ENCODE measurements at places on chromosomes 12 and 14.
A peak's percentile ranks its signal among the peaks of the same experiment; 100 is the strongest.

GRCh38 chr12:116055895-116056607 lies 221.4 kb downstream of the MED13L start:
- DNase-seq: no peak

- DNase-seq: no peak
Measured at GRCh38 chr12:29320295-29321085, 60.5 kb downstream of the ERGIC2 start.

DNA sequence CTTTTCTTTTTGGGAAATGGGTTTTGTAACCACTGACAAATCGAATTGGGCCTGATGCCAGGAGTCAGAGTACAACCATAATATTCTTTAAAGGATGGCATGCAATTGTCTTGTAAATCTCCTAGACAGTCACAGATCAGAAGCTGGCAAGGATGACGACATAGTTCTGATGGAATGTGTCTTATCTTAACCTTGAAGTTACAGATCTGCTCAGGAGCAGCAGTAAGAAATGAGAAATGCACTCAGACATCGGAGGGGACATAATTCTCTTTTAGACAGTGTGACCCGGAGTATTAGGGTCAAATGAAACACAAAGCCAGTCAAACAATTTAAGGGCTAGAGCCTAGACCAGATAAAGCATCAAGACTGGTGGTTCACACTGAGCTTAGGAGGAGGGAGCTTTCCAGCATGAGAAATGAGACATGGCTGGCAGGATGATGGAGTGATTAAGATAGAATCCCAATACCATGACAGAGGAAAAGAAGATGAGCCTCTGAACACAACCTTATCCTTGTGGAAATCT lies 17.5 kb downstream of the CBX5 start:
- no peak for DNase-seq

- no peak for DNase-seq
Measured at GRCh38 chr14:63713058-63713457, 14.8 kb downstream of the SGPP1 start.

- DNase-seq: peak; percentile 50
Measured at GRCh38 chr12:6555018-6555691, 687 bp downstream of the IFFO1 start.

DNA sequence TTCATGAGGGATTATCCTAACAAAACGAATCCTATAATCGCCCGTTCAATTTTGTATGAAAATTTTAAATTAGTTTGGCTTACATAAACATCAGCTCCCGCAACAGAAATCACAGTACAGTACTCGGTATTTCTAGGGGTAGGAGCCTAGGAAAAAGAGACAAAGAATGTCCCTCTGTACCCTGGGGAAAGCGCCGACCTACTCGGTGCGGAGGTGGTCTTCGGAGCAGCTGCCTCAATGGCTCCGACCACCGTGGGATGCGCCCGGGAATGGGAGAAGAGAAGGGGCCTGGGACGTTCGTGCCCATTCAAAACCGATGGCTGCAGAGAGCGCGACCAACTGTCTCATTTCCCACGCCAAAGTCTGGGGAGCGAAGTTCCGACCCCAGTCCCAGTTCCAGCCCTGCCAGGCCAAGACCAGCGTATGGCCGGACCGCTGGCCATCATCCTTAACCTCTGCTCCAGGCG lies 618 bp downstream of the GNPNAT1 start:
- DNase-seq: no peak

GRCh38 chr12:59624732-59625460 lies 29.1 kb downstream of the SLC16A7 start:
- no peak for DNase-seq

DNA sequence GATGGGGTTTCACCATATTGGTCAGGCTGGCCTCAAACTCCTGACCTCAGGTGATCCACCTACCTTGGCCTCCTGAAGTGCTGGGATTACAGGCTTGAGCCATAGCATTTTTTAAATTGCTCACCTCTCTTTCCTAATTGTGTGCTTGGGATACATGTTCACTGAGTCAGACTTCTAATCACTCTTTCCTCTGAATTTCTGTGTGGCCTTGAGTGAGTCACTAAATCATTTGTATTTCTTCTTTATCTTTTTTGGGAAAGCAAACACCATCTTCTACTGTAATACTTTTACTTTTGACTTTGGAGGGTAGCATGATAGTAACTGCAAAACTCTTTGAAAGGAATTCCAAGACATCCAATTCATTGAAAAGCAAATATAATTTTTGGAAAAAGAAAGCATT lies 60.8 kb downstream of the FLRT2 start:
- DNase-seq: no peak

GRCh38 chr12:1916371-1917171 lies 1.9 kb downstream of the CACNA2D4 start:
- peak; percentile 26 for DNase-seq

DNA sequence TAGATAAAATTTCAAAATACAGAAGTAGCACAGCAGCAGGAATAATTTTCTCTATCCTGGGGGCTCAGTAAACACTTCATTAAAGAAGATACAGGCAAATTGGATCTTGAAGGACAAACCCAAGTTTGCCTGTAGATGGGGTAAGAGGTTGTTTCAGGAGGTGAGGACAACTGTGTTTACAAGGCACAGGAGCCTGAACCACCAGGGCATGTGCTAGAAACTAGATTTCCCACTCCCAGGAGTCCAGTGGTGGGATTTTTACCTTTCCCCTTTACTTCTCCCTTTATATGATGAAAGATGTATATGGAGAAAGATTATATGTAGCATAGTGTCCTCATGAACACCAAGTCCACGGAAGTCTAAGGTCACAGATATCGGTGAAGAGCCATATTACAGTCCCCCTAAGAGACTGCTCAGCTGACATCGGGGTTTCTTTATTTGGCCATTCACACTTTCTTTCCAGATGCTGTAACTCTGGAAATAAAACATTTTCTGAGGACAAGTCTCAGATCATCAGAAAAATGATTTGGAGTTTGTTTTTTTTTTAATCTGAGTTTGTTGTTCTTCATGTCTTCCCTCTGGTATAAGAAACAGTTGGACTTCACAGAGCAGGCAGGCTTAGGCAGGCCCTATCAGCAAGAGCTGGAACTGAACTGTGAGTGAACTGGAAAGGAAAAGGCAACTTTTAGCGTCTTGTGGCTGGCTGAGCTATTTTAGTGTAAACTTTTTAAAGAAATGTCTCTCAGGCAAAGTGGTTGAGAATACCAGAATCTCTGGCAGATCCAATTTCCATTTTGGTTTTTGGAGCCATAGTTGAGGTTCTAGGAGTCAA lies 8.0 kb upstream of the EVL start:
- peak; percentile 69 for DNase-seq

DNA sequence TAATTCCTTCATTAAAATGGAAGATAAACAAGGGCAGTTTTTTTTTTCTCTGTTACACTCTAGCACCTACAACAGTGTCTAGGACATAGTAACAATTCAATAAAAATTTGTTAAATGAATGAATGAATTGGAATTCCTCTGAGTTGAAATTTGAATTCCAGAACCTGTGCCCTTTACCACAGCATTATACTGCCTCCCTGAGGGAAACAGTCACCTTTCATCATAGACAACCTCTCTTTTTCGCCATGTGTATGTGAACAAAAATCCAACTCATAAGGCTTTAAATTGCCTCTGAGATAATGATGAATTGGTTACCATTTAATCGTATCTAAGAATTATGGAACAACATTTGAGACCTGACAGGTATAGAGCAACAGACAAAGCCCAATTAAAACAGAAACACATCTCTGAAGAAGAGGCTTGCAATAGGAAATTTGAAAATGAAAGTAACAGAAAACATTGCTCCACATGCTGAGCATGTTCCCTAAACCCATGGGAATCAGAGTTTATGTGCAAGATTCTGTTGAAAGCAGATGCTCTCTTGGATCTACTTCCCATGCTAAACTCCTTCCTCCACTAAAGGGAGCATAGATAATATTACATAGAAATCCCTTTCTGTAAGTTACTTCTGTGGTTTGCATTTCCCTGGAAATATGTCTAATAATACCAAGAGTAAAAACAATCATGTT lies 657.8 kb downstream of the GALC start:
- no peak for DNase-seq

GRCh38 chr12:14868916-14869506 lies 16.6 kb downstream of the MGP start:
- no peak for DNase-seq

DNA sequence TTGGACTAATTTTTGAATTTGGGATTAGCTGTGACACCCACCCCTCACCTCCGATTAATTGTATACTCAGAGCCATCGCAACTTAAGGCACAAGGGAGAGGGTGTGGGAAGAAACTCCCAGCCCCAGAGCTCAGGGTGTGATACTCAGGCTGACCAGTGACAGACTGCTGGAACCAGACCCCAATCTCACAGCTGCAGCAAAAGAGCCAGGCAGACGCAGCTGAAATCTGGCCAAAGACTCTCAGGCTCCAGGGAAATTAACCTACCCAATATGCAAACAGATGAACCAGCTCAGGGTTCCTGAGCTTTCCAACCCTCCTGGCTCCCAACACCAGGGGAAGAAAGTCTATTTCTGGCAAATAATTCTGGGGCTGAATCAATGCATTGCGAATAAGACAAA lies 30.5 kb downstream of the ANAPC7 start:
- no peak for DNase-seq

DNA sequence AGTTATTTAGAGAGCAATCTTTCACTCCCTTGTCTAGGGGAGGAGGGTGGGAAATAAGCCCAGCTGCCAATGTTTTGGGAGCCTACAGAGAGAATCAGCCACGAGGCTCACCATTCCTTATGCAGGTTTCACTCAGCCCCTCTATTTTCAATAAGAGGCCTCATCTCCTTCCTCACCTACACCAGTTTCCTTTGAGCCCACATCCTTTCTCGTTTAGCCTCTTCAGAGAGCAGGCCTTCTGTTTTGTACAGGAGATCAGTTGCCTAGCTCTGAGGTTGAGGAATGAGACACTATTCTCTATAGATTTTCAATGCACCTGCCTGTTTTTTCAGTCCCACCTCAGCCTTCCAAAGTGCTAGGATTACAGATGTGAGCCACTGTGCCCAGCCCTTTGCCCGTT lies 17.9 kb downstream of the SNAPC1 start:
- peak; percentile 12 for DNase-seq

DNA sequence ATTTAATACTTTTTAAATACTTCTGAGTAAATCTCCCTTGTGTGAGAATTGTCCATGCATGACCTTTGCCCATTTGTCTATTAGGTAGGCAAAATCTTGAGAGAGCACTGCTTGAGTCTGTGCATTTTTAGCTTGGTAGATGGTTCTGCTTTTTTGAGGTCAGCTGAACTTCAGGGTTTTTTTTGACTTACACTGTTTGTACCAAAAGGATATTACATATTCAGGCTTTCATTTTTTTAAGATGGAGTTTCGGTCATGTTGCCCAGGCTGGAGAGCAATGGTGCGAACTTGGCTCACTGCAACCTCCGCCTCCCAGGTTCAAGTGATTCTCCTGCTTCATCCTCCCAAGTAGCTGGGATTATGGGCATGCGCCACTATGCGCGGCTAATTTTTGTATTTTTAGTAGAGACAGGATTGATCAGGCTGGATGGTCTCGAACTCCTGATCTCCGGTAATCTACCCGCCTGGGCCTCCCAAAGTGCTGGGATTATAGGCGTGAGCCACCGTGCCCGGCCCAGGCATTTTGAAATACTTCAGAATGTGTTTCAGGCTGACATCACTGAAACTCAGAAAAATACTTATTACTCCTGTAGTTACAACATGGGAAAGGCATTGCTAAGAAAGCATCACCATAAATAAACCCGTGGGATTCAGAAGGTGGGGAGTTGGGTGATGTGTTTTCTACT lies 11.1 kb downstream of the RASSF3 start:
- peak; percentile 58 for DNase-seq

DNA sequence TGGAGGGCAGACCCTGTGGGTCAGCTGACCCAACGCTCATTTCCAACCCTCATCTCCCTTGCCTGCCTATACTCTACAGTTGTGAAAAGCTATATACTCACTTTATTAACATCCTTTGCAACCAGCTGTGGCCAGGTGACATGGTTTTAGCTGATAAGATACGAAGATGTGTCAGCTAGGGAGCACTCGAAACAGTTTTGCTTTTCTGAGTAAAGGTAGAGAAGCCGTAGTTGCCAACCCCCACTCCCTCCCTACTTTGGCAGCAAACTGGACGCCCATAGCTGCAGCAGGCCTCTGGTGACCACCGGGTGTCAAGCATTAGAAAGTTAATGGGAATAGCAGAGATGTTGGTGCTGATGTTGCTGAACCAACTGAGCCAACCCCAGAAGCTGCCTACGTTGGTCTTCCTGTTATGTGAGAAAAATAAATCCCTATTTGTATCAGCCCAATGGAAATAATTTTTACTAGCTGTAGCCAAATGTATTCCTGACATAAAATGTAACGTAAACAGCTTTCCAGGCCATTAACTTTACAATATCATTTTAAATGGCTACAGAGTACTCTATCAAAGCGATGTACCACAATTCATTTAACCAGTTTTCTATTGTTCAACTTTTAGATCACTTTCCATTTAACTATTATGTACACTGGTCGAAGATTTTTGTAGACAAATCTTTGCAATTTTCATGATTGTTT lies 98.5 kb upstream of the TMCC3 start:
- DNase-seq: no peak

- DNase-seq: no peak
Measured at GRCh38 chr12:13179211-13180074, 17.1 kb upstream of the EMP1 start.

GRCh38 chr14:68448252-68448902 lies 344.5 kb downstream of the ZFP36L1 start:
- DNase-seq: no peak

DNA sequence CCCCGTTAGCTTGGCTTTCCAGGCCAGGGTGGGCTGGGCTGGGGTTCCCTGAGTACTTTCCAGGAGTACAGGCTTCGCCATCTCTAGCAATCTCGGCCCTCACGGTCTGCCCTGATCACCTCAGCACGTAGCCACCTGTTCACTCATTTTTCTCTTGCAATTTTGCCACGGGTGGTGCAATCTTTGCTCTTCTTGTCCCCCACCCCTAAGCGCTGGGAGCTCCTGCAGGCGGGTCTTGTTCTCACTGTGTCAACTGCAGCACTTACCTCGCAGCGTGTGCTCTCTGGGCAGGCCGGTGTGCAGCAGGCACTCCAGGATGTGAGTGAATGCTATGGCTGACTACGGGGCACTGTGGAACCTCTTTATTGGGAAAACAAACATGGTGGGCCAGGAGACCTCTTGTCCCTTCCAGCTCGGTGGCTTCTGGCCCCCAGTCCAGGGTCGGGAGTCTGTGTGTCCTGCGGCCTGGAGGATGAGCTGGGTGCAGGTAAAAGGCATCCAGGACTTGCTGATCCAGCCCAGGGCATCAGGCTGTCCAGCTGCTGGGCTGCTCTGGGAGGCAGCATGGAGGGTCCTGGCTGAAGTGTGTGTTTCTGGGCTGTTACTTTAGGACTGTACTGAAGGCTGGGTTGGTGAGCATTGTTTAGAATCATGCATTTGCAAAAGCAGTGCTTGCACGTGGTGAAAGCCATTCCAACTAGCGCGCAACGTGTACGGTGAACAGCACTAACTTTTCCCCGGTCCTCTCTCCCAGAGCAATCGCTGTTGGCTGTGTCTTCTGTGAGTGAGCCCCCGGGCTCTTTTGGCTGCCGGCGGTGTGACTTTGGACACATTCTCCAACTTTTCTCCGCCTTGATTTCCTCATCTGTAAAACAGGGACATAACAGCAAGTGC lies 1.5 kb upstream of the ULK1 start:
- DNase-seq: no peak
